ENCODE measurements at places on chromosomes 5 and 9. TPM values are rescaled to one million over a fixed set of nuclear protein-coding genes. Genes with fewer than 3 reads are reported as not detected.

C9 gene
- polyA plus RNA-seq: not detected

RGS3 gene
- polyA plus RNA-seq: 31.6 TPM

SPINK6 gene
- polyA plus RNA-seq: not detected

PCDHB2 gene
- 0.23 TPM for polyA plus RNA-seq

ZNF782 gene
- 2.5 TPM for polyA plus RNA-seq

PCDHGB4 gene
- 0.65 TPM for polyA plus RNA-seq

GARIN3 gene
- not detected for polyA plus RNA-seq

TRIM23 gene
- 3.6 TPM for polyA plus RNA-seq

GBGT1 gene
- 4.5 TPM for polyA plus RNA-seq

SPINK7 gene
- not detected for polyA plus RNA-seq

PCDHGC4 gene
- polyA plus RNA-seq: 0.65 TPM

LPCAT1 gene
- 19.2 TPM for polyA plus RNA-seq

NME5 gene
- polyA plus RNA-seq: 5.6 TPM

HMMR gene
- 0.08 TPM for polyA plus RNA-seq

AGXT2 gene
- not detected for polyA plus RNA-seq

FBN2 gene
- 0.04 TPM for polyA plus RNA-seq

PPP1R26 gene
- polyA plus RNA-seq: 12.9 TPM

WDR38 gene
- polyA plus RNA-seq: not detected

WDR41 gene
- 7.4 TPM for polyA plus RNA-seq

IL33 gene
- 3.4 TPM for polyA plus RNA-seq

FAM120A gene
- polyA plus RNA-seq: 24.2 TPM

MPDZ gene
- polyA plus RNA-seq: 3.9 TPM

KIAA1958 gene
- polyA plus RNA-seq: 1.7 TPM

CNTNAP3B gene
- 1.7 TPM for polyA plus RNA-seq

SAPCD2 gene
- polyA plus RNA-seq: 0.38 TPM

FOXD4L5 gene
- polyA plus RNA-seq: not detected

OGN gene
- 1.3 TPM for polyA plus RNA-seq

BTNL9 gene
- polyA plus RNA-seq: 38.2 TPM

CDC20B gene
- not detected for polyA plus RNA-seq

GGTA1 gene
- polyA plus RNA-seq: 2.7 TPM

NR5A1 gene
- not detected for polyA plus RNA-seq

DOLPP1 gene
- polyA plus RNA-seq: 7.1 TPM

SLC27A6 gene
- polyA plus RNA-seq: 0.04 TPM

TXNDC8 gene
- polyA plus RNA-seq: not detected

PTGDS gene
- 35.0 TPM for polyA plus RNA-seq

PCDHGB6 gene
- polyA plus RNA-seq: 0.63 TPM

ENHO gene
- 1.7 TPM for polyA plus RNA-seq

SPATA9 gene
- 1.3 TPM for polyA plus RNA-seq

PLAC8L1 gene
- polyA plus RNA-seq: 0.61 TPM

LYSMD3 gene
- polyA plus RNA-seq: 6.5 TPM

SLC36A3 gene
- not detected for polyA plus RNA-seq

CNTFR gene
- polyA plus RNA-seq: 2.5 TPM

SMIM33 gene
- polyA plus RNA-seq: not detected

GCNT4 gene
- polyA plus RNA-seq: 1.7 TPM

FOXD4L4 gene
- polyA plus RNA-seq: 0.08 TPM

CSF1R gene
- polyA plus RNA-seq: 2.6 TPM

PCDHGA7 gene
- 1.3 TPM for polyA plus RNA-seq

IFNK gene
- not detected for polyA plus RNA-seq

CCDC152 gene
- polyA plus RNA-seq: 0.27 TPM

SHISAL2B gene
- polyA plus RNA-seq: 69.8 TPM

HTR1A gene
- not detected for polyA plus RNA-seq

CDX1 gene
- 0.19 TPM for polyA plus RNA-seq

ALDOB gene
- 301 TPM for polyA plus RNA-seq

PCDHGB3 gene
- polyA plus RNA-seq: 0.59 TPM

TMC1 gene
- not detected for polyA plus RNA-seq

RXRA gene
- 22.4 TPM for polyA plus RNA-seq

DNAJC21 gene
- polyA plus RNA-seq: 11.6 TPM

CDH9 gene
- not detected for polyA plus RNA-seq

PAEP gene
- not detected for polyA plus RNA-seq

HSPA5 gene
- polyA plus RNA-seq: 50.2 TPM

Measured in pancreas (tissue), 10 donors.